NCI-H1436 (cell line): ENCODE measurements at places on chromosomes 6 and 20.

DNA sequence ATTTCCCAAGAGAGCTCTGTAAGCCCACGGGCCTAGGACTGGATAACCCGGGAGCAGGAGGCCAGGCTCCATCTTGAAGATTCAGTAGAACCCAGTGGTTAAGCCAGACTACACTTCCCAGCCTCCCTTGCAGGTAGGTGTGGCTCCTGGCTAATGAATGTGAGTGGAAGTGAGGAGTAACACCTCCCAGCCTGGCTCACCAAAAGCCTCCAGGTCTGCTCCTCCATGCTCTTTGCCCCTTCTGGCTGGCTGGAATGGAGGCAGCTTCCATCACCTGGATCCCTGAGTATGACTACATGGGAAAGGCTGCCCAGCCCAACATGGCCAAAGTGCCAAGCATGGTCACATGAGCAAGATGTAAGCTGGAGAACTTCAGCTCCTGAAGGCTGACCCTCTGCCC, 9.7 kb downstream of the LRRN4 start:
- no peak for DNase-seq

DNA sequence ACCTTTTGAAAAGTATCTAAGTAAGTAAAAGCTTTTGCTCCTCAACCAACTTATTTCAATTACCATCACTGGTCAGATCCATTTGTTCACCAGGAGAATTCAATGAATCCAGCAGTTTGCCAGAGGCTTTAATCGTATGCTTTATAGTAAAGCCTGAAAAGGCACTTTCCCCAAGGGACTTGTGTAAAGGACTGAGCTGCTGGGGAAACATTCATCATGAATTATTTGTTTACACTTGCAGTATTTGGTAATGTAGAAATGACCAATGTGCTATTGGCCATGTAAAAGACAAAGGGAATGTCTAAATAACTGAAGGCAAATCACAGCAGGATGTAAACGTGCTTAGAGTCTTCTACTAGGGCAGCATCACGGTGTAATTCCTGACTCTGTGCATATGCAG, 471.4 kb downstream of the ADGRB3 start:
- no peak for DNase-seq

- no peak for DNase-seq
Observed at GRCh38 chr6:110619275-110619908, 143.0 kb upstream of the SLC22A16 start.

- no peak for DNase-seq
Observed at GRCh38 chr6:132785936-132786335, 12.5 kb downstream of the SLC18B1 start.

- DNase-seq, result no peak
Observed at GRCh38 chr6:148460876-148461646, 118.4 kb downstream of the SASH1 start.

GRCh38 chr6:36499918-36500317, 47.4 kb downstream of the STK38 start:
- DNase-seq, result no peak

DNA sequence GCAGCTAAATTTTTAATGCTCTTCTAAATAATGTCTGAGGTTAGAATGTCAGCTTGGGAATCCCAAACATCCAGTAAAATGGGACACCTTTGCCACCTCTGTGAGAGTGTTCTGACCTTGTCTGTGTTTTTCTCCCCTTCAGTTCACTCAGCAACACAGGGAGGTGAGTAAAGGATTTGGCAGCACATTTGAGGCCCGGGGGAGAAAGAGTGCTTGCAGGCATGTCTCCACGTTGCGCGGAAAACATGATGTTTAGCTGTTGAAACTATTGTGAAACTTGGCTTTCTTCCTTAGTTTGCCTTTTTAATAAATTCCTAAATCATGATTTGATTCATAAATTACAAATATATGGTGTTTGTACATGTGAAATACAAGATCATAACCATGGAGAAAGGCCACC, 707.8 kb upstream of the FLRT3 start:
- no peak for DNase-seq

DNA sequence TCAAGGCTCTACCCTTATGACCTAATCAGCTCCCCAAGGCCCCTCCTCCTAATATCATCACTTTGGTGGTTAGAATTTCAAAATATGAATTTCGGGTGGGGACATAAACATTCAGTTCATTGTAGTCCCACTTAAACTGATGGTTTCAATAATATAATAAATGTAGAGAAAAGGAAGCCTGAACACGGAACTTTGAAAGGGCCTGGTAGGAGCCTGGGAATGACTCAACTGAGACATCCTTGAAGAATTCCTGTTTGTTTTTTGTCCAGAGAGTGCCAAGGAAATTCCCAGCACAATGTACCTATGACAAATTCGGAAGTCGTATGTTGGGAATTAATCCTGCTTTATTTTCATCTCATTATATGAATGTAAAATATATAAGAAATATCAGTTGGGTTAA, 457.9 kb downstream of the PLCB1 start:
- no peak for DNase-seq

GRCh38 chr6:107735906-107736635, 88.0 kb downstream of the SCML4 start:
- DNase-seq, result no peak

GRCh38 chr6:158040051-158040803, 58.6 kb downstream of the SYNJ2 start:
- no peak for DNase-seq

DNA sequence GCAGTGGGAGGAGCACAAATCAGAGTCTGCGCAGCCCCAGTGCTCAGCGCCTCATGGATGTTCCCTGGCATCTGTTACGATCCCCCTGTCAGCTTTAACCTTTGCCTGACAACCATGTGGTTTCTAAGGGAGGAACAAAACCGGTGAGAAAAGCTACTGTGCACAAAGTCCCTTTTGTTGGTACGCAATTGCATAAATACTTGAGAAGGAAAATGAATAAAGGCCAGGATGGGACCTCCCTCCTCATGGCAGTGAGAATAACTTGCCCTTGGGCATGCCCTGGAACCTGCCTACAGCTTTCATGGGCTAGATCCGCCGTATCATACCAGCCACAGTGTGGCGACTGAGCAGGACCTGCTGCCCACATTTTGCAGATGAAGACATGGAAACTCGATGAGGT, 81.0 kb downstream of the RIN2 start:
- DNase-seq, result no peak

- DNase-seq, result no peak
Observed at GRCh38 chr6:131460614-131461000, 112.4 kb upstream of the ARG1 start.

GRCh38 chr20:36861875-36862801, 13.8 kb upstream of the TLDC2 start:
- DNase-seq, result no peak

DNA sequence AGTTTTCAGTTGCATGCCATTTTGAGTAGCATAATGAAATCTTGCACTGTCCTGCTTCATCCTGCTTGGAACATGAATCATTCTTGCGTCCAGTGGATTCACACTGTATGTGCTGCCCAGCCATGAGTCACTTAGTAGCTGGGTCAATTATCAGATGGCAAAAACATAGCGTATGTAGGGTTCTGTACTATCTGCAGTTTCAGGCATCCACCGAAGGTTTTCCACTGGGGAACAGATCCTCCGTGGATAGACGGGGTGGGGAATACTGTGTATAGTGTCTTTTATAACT, 61.4 kb downstream of the IL22RA2 start:
- DNase-seq, result no peak

GRCh38 chr6:16894301-16894700, 133.0 kb upstream of the ATXN1 start:
- no peak for DNase-seq

GRCh38 chr6:107692351-107692750, 131.8 kb downstream of the SCML4 start:
- no peak for DNase-seq
